ENCODE measurements at places on chromosomes 4 and X. TPM values are rescaled to one million over a fixed set of nuclear protein-coding genes. Genes with fewer than 3 reads are reported as not detected.

DNA sequence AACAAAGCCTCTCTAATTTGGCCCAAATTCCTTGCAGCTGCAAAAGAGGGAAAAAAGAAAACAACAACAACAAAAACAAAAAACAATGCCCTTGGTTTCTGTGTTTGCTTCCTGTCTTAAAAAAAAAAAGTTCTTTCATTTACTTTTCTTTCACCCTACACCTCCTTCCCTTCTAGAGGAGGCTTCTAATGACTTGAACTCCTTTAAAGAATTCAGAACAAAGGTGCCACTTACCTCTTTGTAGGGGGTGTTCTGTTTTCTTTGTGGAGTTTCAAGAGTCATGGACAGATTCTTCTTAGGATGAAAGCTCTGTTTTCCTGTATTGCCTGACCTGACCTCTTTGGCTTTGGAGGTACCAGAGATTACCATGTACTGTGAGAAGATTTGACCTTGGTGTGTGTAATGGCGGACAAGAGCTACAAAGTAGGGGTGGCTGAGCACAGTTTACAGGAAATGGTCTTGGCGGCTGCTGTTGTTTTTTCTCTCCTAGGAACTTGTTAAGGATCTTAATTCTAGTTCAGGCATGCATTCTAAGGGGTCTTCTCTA is 72.4 kb upstream of the S100G start:
- DNase-seq, result no peak

- DNase-seq, result no peak
Measured at GRCh38 chr4:102869569-102870197, 891 bp downstream of the CISD2 start.

- no peak for DNase-seq
Measured at GRCh38 chr4:100979736-100980135, 367.6 kb downstream of the PPP3CA start.

GRCh38 chrX:30150196-30150895 is 65.0 kb upstream of the MAGEB2 start:
- DNase-seq, result no peak

GIMD1 gene
- polyA plus RNA-seq, result not detected

ELOVL6 gene
- polyA plus RNA-seq, result 10.5 TPM

FGFR3 gene
- 73.4 TPM for polyA plus RNA-seq

PORCN gene
- 9.1 TPM for polyA plus RNA-seq

HPGD gene
- polyA plus RNA-seq, result 180 TPM

DNA sequence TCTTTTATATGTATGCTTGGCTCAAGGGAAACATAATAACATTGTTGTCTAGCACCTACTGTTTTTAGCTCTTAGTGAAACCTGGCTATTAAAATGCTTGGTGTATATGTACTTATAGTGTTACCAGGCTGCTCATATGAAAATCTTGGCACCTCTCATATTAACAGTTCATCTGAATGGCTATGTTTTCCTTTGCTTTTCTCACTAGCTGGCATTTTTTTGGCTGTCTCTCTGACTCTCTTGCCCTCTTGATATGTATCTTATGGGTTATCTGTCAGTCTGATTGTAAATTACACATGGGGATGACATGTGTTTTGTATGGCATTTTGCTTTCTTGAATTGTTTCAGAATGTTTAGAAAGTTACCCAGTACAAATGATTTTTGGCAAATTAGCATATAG is 158.0 kb downstream of the ARHGAP24 start:
- no peak for DNase-seq

- DNase-seq, result no peak
Measured at GRCh38 chr4:152563209-152563608, 27.3 kb upstream of the FBXW7 start.

DNA sequence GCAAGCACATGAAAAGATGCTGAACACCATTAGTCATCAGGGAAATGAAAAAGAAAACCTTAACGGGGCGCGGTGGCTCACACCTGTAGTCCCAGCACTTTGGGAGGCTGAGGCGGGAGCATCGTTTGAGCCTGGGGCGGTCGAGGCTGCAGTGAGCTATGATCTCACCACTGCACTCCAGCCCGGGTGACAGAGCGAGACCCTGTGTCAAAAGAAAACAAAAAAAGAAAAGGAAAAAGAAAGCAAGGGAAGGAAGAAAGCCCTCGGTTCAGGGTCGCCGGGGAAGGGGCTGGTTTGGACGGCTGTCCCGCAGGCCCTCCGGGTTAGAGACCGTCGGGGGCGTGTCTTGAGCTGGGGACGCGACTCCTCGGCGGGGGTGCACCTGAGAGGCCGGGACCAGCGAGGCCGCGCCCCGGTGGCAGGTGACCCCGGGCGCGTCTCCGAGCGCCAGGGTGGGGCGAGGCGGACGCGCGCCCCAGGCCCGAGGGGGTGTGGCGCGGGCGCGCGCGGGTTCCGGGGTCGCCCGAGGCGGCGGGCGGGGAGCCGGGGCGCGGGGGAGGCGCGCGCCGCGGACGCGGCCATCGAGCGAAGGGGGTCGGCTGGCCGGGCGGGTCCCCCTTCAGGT is 478 bp upstream of the PLXNA3 start:
- DNase-seq, result no peak

MGST2 gene
- 42.2 TPM for polyA plus RNA-seq

GRCh38 chrX:2894885-2895292 is 34.2 kb downstream of the ARSD start:
- DNase-seq, result peak; percentile 72

- DNase-seq, result no peak
Measured at GRCh38 chr4:186819342-186820086, 95.9 kb upstream of the FAT1 start.

DNA sequence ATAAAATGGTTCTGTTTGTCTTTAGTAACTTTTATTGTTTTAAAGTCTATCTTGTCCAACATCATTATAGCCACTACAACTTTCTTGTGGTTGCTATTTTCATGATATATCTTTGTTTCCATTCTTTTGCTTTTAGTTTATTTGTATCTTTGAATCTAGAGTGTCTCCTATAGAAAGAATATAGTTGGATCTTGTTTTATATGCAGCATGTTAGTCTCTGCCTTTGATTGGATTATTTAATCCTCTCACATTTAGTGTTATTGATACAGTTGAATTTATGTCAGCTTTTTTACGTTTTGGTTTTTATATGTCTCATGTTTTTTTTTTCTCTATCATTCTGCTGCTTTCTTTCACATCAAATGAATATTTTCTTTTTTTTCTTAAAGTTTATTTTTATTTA is 98.1 kb downstream of the VSIG4 start:
- DNase-seq, result no peak
